HepG2 (cell line): ENCODE measurements at places on chromosomes 4 and X. TPM values are rescaled to one million over a fixed set of nuclear protein-coding genes. Genes with fewer than 3 reads are reported as not detected.

Gene SMARCA1
- polyA plus RNA-seq = 78.9 and 97.7 TPM in 2 replicates

Gene MUC7
- polyA plus RNA-seq = 0.03 and 0.14 TPM in 2 replicates

Gene EGFL6
- not detected in 2 replicates for polyA plus RNA-seq

Gene EMD
- polyA plus RNA-seq = 14.9 and 19.1 TPM in 2 replicates

Gene GDI1
- 105 and 124 TPM in 2 replicates for polyA plus RNA-seq

Gene PDZD4
- 0.03 TPM in 1 of 2 replicates, not detected in the other for polyA plus RNA-seq

Gene CCNQ
- 15.0 and 22.0 TPM in 2 replicates for polyA plus RNA-seq

Gene IL1RAPL2
- polyA plus RNA-seq = not detected in 2 replicates

Gene IL2RG
- polyA plus RNA-seq = 0.98 and 1.1 TPM in 2 replicates

Gene SPATA4
- not detected in 2 replicates for polyA plus RNA-seq

Gene CT45A3
- not detected in 2 replicates for polyA plus RNA-seq
